ENCODE measurements at places on chromosomes 12 and 14. TPM values are rescaled to one million over a fixed set of nuclear protein-coding genes. Genes with fewer than 3 reads are reported as not detected.
A peak's percentile ranks its signal among the peaks of the same experiment; 100 is the strongest.

DNA sequence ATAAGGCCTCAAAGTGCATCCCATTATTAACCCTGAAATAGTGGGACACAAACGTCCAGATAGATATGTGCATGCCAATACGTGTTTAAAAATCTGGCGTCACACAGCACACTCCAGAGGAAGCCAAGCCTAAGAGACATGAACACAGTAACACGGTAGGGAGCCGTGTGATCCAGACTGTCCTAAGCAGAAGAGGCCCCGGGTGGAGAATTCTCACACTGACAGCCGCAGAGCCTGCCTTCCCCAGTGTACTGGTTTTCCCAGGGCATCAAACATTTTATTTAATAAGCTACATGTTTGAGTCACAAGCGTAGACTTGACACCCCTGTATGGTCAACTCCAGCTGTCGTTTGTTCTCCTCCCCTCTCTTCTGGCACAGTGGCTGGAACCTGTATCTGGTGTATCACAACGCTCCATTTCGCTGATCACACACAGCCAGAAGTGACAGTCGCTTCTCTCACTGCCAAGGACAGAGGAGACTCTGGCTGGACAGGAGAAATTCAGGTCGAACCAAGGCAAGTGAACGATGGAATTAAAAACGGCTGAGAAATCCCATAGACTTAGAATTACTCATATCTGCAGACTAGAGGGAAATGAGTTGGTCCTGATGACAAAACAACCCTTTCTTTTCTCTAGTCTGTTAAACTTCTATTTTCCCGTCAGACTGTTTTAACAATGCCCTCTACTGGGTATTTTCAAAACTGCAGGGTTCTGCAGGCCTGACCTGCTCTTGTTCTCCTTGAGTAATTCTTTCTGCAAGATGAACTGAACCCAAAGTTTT is 359.9 kb downstream of the RGS6 start:
- peak; percentile 58 for DNase-seq
- H3K36me3 ChIP-seq: no peaks in the 10 kb centered on the region
- no peak overlapping the region for H3K27ac ChIP-seq

- H3K27ac ChIP-seq: no peak overlapping the region
- no peak for DNase-seq
- H3K4me3 ChIP-seq: no peak overlapping the region
- H3K27me3 ChIP-seq: no peaks in the 10 kb centered on the region
- no peaks in the 10 kb centered on the region for H3K36me3 ChIP-seq
These were observed 36.2 kb upstream of the PRMT8 start for GRCh38 chr12:3454780-3455179.

GRCh38 chr12:115947696-115948062 is 329.8 kb downstream of the MED13L start:
- no peak overlapping the region for H3K4me3 ChIP-seq
- no peaks in the 10 kb centered on the region for H3K4me1 ChIP-seq
- no peak overlapping the region for H3K27ac ChIP-seq

CABP1 gene
- total RNA-seq: 0.83 TPM

GRCh38 chr12:56571121-56571520 is 49.5 kb downstream of the RBMS2 start:
- peak overlapping the region; percentile 48 for H3K27ac ChIP-seq
- H3K4me1 ChIP-seq: peaks cover 8% of the 10 kb centered on the region
- peaks cover 45% of the 10 kb centered on the region for H3K36me3 ChIP-seq
- no peaks in the 10 kb centered on the region for H3K27me3 ChIP-seq
- H3K4me3 ChIP-seq: no peak overlapping the region

GDF3 gene
- total RNA-seq: not detected

DNA sequence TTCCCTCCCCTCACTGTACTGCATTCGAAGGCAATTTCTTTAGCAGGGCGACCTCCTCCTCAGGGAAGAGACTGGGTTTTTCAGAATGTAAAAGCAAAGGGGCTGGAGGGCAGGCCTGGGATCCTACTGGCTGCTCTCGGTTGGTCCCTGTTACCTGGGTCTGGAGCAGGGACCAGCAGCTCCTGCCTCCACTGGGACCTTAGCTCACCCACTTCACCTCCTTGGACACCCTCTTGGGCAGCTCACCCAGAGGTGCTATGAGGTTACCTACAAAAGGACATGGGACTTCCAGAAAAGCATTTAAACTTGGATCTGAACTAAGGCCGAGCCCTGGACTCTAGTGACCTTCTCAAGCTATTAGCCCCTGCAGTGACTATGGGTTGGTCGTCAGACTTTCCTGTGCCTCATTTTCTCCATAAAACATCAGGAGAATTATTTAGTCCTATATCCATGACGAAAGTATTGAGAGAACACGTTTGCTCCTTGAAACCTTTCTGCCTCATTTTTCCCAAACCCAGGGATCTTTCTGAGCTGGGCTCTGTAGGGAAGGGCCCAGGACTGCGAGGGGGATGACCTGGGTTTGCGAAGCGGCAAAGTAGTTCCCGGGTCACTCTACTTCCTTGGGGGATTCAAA is 65.0 kb downstream of the FBXL14 start:
- H3K4me1 ChIP-seq: peaks cover 32% of the 10 kb centered on the region
- H3K27ac ChIP-seq: peak overlapping the region; percentile 34
- no peak for DNase-seq
- H3K27me3 ChIP-seq: no peaks in the 10 kb centered on the region

DNA sequence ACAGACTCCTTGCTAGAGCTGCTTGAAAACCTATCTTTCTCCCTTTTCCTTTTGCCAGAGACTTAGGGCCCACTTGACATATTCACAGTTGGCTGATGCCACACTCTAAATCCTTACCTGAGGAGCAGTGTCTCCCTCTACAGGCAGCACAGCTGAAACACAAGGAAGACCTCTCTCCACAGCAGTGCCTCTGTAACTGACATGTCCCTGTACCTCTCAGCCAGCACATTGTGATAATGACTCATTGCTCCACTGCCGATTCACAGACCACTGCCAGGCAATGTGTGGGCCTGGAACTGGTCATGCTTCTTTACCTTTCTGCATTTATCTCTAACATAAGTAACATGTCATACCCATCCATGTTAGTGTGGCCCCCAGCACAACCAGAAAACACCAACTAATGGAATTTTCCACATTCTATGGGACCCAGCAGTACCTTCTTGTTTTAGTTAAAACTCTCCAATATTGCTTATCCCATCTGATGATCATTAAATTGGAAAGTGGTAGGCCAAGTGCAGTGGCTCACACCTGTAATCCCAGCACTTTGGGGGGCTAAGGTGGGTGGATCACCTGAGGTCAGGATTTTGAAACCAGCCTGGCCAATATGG is 56.5 kb downstream of the GTF2A1 start:
- peak; percentile 77 for DNase-seq
- H3K27ac ChIP-seq: no peak overlapping the region
- no peaks in the 10 kb centered on the region for H3K36me3 ChIP-seq
- no peaks in the 10 kb centered on the region for H3K4me1 ChIP-seq
- H3K4me3 ChIP-seq: no peak overlapping the region

All from IMR-90 (cell line).